ENCODE measurements at places on chromosomes 5 and 9.

DNA sequence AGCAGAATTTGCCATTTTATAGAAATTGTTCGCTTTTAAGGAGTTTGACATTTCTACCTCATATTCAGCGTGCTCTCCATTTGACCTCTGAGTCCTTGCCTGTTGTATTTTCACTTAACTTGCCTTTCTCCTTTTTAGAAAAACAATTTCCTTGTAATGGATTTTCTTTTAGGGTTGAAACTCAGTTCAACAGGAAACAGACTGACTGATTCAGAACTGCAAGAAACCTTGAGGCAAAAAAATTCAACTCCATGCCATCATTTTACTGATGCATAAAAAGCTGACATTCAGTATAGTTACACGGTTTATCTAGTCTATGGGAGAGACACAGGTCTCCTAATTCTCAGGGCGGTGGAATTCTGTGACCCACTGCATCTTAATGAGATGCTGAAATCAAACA, 59.8 kb downstream of the MRPS30 start:
- DNase-seq, result no peak

DNA sequence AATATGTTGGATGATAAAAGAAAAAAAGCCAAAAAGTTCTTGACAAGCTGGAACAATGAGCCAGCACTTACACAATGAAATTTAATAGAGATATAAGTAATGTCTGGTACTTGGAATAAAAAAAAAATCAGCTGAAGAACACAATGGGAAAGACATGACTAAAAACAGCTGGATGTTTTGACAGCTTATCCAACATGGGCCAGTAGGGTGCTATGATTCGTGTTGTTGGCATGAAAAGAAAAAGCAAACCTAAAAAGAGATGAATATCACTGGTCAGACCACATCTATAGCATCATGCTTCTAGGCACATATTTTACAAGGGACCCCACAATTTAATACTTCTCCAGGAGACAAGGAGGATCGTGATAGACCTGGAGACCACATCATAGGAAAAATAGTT, 175.3 kb downstream of the ARL15 start:
- no peak for DNase-seq

GRCh38 chr5:600886-601541, 11.1 kb upstream of the CEP72 start:
- no peak for DNase-seq

DNA sequence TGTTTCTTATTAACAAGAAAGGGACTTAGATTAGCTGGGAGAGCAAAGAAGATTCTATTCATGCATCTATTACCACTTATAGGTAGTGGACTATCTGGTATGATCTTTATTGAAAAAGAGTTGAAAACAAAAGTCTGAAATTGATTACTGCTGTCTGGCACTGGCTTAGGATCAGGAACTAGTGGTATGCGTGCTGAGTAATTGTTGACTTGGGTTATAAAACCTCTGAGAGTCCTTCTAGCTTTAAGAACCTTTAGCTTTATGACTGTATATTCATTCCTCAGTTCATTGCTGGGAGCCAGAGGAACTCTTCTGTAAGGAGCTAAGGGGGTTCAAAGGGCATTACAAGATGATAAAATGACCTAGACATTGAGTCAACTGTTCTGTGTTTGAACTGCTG, 7.6 kb downstream of the SLC1A1 start:
- no peak for DNase-seq

- DNase-seq, result peak; percentile 11
These were observed 99.4 kb downstream of the MTREX start for GRCh38 chr5:55407059-55407684.

- DNase-seq, result no peak
These were observed 16.6 kb upstream of the TSC1 start for GRCh38 chr9:132961002-132961401.

- DNase-seq, result no peak
These were observed 155.0 kb upstream of the TSLP start for GRCh38 chr5:110916381-110917049.

DNA sequence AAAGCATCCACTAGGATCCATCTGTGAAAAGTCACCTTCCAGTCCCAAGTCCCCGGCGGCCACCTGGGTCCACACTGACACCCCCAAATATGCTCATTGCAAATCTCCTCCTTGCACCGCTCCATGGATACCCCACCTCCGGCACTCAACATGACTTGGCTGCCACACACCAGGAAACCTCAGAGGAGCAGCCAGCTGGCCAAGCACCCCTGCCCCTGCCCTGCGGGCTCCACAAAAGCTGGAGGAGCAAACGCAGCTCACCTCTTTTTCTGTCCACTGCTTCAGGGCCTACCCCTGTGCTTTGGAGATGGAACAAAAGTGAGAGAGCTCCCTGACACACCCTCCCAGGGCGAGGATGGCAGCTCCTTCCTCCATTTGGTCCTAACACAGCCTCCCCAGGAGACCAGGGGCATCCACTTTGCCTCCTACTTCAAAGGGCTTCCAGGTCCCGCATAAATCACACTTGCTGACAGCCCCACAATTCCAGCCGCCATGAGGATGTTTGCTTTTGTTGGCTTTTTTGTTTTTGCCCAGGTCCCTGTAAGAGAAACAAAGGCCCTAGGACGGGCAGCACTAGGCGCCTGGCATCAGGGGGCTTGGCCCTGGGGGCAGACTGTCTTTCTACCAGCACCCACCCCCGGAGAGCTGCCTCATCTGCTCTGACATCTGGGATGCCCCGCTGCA, 14.8 kb downstream of the ROR2 start:
- DNase-seq, result no peak

GRCh38 chr5:177300951-177301350, 2.6 kb downstream of the RAB24 start:
- no peak for DNase-seq

DNA sequence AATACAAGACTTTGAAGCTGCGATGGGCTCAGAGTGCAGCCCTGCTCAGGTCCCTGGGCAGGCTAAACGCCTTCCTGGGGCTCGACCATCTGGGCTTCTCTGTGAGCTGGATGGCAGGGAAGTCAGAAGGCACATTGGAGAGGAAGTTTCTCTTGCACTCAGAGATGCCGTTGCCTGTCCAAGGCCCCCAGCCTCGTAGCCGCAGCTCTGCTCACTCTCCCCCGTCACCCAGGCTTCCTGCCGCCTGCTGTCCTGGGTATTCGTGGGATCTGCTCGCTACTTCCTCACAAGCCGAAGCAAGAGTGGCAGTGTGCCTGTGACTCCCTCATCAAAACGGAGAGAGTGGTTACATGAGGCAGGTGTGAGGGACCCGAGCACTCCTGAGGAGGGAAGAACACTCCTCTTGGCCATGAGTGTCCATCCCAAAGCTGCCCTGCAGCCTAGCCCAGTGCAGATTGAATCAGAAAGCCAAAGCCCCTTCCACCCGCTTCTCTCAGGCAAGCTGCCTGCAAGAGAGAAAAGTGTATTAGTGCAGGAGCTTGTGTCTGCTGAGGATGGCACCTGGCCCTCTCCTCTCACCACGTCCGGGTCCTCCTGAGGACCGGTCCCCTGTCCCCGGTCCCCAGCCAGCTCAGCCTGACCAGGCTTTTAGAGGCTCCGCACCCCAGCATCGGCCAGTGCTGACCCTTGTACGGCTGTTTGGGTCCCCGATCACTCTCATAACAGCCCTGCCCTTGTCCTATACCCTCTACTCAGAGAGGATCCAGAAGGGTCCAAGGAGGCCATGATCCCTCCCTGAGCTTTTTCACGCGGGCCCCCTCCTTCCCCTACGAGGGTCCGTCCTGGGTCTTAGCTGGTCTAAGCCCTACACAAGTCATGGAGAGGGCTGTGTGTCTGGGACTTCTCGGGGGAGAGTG, 7.3 kb downstream of the FCN2 start:
- no peak for DNase-seq

DNA sequence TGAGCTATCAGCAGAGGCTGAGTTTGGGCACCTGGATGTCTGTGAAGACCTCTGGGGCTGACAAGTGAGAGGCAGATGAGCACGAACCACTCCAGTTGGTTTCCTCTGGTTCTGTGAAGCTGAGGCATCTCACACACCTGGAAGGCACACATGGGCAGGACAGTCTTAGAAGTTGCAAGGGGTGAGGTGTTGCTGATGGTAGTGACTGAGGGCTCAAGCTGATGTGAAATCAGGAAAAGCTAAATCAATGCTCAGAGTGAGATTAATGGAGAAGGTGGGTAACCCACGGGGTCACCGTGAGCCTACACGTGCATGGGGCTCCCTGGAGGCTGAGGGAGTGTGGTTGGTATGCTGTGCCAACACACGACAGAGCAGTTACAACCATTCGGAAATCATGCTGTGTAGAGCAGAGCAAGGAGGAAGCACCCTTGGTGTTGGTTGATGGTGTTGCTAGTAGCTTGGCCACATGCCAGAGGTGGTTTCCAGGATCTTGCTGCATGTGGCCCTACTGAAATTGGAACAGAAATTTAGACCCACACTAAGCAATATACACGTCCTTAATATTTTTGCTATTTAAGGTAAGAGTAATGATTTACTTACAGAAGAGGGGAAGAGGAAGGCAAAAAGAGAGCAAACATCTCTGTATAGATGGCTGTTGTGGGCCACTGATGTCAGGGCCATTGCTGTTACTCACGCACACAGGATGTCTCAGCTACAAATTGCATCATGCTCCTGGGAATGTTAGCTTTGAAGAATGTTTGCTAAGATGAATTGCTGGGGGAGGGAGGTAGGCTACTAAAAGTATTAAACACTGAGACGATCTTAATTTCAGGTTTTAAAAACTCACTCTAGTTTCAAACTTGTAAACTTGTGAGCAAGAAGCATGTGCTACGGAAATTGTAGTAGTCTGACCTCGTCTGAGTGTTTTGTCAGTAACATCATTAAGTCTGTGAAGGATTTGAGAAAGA, 170.5 kb downstream of the ARHGEF28 start:
- no peak for DNase-seq

DNA sequence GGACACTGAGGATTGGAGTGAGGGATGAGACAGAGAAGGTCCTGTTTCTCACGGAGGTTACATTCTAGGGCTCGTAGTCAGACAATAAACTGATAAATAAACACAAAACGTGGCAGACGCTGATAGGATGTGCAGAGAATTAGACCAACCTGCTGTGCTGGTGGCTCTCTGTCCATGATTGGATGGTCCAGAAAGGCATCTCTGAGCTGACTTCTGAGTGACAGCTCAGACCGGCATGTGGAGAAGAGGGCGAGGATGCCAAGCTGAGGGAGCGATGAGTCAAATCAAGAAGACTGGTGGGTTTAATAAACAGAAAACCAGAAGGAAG, 132.3 kb upstream of the TAF11L2 start:
- DNase-seq, result no peak

GRCh38 chr5:57754616-57755015, 272.0 kb upstream of the ACTBL2 start:
- no peak for DNase-seq

DNA sequence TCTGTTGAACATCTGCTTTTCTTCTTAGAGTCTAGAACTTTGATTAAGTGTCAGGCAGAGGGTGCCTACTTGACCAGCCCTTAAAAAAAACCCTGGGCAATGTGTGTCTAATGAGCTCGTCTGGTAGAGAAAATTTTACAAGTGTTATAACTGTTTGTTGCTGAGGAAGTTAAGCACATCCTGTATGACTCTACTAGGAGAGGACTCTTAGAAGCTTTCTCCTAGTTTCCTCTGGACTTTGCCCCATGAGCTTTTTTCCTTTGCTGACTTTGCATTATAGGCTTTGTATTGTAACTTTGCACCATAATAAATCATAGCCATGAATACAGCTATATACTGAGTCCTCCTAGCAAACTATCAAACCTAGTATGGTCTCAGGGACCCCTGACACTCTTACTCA, 39.4 kb downstream of the GNG10 start:
- no peak for DNase-seq

DNA sequence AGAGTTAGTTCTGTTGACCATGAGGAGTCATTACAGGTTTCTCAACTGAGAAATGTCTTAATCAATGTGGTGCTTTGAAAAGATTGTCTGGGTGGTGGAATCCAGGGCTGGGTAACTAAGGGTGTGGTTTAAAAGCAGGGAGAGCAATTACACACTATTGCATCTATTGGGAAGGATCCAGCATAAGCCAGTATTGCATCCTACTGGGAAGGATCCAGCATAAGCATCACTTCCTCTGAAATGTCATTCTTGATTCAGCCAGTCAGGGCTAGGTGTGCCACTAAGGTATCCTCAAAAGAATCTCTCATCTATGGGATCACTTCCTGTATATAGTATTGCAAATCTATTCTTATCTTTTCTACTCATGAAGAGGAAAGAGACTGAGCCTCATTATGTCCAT, 38.6 kb downstream of the ELOVL7 start:
- no peak for DNase-seq

DNA sequence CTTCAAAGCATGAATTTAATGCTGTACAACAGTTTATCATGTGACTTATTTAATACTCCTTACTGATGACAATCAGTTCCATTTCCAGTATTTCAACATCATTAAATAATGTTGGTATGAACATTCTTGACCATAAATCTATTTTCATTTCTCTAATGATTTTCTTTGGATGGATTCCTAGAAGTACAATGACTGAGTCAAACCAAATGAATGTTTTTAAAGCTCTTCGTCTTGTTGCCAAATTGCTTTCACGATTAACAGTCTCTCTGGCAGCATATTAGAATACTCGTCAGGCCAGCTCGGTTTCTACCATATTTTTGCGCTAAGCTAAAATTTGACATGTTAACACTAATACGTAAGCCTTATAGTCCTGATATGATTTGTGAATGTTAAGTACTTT, 197.0 kb downstream of the TRPM3 start:
- DNase-seq, result no peak

- DNase-seq, result peak; percentile 7
These were observed 482.9 kb downstream of the AGTPBP1 start for GRCh38 chr9:85258823-85259370.

GRCh38 chr9:35616681-35617459, 1.3 kb downstream of the CD72 start:
- peak; percentile 79 for DNase-seq

GRCh38 chr9:5892456-5893133, 1.9 kb downstream of the MLANA start:
- no peak for DNase-seq

GRCh38 chr5:152118676-152119470, 194.2 kb upstream of the GLRA1 start:
- no peak for DNase-seq

DNA sequence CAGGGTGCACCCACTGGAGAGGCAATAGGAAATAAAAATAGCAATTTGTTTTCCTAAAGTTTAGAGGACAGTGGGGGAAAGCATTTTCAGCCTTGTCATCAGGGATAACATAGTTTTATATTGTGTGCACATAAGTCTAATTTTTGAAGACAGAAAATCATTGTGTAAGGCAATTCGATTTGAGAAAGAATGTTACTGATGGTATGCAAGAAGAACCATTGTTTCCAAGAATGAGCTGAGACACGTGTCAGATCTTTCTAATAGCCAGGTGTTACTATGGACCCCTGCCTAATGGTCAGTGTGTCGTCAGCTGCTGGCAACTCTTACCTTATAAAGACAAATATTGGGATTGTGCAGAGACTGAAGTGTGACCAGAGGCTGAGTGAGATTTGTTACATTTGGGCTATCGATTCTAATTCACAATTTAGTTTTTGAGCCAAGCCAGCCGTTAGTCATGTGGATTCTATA, 67.1 kb upstream of the PPP2R2B start:
- no peak for DNase-seq

- no peak for DNase-seq
These were observed 268.8 kb downstream of the MLLT3 start for GRCh38 chr9:20353524-20353923.

GRCh38 chr5:134507452-134507851, 18.0 kb upstream of the JADE2 start:
- no peak for DNase-seq

- no peak for DNase-seq
These were observed 39.4 kb upstream of the AIF1L start for GRCh38 chr9:131056781-131057506.

- no peak for DNase-seq
These were observed 67.5 kb upstream of the RAPGEF1 start for GRCh38 chr9:131807144-131807983.

GRCh38 chr5:116305899-116306298, 221.1 kb downstream of the COMMD10 start:
- no peak for DNase-seq
